ENCODE measurements at places on chromosomes 2 and 18.

DNA sequence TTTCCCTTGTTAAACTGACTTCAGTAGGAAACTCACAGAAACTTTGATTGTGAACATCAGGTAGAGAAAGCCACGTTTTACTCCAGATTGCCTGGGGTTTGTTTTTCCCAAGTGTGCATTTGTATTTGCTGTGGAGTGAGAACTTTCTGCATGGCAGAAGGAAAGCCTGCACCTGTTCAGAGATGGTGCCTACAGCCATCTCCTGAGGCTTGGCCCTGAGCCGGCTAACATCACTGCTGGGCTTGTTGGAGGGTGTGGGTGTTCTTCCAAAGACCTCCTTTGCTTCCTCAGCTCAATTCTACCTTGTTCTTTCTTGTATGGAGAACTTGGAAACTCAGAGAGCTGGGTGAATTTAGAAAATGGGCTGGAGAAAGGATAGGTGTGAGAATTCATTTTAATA is 16.1 kb downstream of the KCNS3 start:
- DNase-seq: no peak

GRCh38 chr18:37729716-37730115 is 164.1 kb upstream of the CELF4 start:
- DNase-seq: no peak

- no peak for DNase-seq
Measured at GRCh38 chr18:61589724-61590065, 256.5 kb downstream of the CDH20 start.

DNA sequence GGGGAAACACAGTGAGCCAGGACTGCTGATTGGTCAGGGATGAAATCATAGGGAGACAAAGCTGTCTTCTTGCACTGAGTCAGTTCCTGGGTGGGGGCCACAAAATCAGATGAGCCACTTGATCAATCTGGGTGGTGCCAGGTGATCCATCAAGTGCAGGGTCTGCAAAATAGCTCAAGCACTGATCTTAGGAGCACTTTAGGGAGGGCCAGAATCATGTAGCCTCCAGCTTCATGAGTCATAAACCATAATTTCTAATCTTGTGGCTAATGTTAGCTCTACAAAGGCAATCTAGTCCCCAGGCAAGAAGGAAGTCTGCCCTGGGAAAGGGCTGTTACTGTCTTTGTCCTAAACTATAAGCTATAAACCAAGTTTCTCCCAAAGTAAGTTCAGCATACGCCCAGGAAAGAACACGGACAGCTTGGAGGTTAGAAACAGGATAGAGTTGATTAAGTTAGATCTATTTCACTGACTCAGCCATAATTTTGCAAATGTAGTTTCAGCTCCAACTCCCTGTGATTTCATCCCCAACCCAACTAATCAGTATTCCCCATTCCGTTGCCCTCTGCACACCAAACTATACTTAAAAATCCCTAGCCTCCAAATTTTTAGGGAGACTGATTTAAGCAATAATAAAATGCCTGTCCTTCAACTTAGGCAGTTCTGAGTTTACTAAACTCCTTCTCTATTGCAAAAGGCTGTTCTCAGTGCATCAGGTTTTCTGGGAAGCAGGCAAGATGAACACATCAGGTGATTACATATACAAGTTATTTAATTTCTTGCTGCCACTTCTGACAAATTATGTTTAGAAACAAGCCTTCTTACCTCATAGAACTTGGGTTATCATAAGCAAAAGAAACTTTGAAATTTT is 226.9 kb upstream of the SPOPL start:
- DNase-seq: no peak

- DNase-seq: no peak
Measured at GRCh38 chr2:239093952-239094351, 246.1 kb downstream of the TWIST2 start.

All from WERI-Rb-1 (cell line).